ENCODE measurements at places on chromosomes 3 and 15.

- no peak for DNase-seq
Observed at GRCh38 chr3:69719587-69720122, 19.6 kb upstream of the MITF start.

GRCh38 chr3:196688349-196688748 is 23.7 kb downstream of the CEP19 start:
- DNase-seq: no peak

- no peak for DNase-seq
Observed at GRCh38 chr15:31472636-31473384, 146.2 kb downstream of the KLF13 start.

- no peak for DNase-seq
Observed at GRCh38 chr15:67880651-67881182, 40.9 kb upstream of the RNU6-1 start.

GRCh38 chr3:132544130-132544529 is 52.9 kb upstream of the ACKR4 start:
- DNase-seq: no peak

GRCh38 chr3:60384341-60384740 is 866.9 kb downstream of the FHIT start:
- no peak for DNase-seq

DNA sequence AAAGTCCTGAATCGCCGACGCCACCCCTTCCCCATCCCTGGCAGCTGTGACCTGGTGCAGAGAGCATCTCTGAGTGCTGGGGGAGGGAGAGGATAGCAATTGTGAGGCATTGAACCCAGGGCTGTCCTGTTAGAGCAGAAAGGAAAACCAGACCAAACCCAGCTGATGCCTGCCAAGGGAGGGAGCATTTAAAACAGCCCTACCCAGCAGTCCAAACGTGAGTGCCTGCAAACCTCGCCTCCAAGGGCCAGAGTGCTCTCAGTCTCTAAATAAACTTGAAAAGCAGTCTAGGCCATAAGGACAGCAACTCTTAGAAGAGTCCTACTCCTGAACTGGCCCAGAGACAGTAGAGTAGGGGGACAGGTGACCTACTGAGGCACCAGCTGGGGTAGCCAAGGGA is 20.0 kb upstream of the LARS2 start:
- no peak for DNase-seq

DNA sequence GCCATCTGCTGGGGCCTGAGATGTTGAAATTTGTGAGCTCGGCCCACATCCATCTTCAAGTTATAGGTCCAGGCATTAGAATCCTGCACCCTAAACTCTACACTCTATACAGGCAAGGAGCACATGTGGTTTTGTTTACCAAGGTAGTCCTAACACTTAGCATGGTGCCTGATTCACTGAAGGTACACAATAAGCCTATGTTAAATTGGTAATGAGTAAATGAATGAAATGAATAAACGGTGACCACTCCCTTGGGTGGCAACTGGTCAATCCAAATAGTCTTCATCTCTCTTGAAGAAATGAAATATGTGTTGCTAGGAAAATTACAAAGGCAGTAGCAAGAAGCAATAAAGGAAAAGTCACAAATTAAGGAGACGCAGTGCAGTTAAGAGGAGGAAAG is 359.3 kb upstream of the UBE2E2 start:
- no peak for DNase-seq

- DNase-seq: no peak
Observed at GRCh38 chr3:15753056-15753710, 44.6 kb downstream of the ANKRD28 start.

- DNase-seq: no peak
Observed at GRCh38 chr3:81470524-81471278, 290.7 kb downstream of the GBE1 start.

DNA sequence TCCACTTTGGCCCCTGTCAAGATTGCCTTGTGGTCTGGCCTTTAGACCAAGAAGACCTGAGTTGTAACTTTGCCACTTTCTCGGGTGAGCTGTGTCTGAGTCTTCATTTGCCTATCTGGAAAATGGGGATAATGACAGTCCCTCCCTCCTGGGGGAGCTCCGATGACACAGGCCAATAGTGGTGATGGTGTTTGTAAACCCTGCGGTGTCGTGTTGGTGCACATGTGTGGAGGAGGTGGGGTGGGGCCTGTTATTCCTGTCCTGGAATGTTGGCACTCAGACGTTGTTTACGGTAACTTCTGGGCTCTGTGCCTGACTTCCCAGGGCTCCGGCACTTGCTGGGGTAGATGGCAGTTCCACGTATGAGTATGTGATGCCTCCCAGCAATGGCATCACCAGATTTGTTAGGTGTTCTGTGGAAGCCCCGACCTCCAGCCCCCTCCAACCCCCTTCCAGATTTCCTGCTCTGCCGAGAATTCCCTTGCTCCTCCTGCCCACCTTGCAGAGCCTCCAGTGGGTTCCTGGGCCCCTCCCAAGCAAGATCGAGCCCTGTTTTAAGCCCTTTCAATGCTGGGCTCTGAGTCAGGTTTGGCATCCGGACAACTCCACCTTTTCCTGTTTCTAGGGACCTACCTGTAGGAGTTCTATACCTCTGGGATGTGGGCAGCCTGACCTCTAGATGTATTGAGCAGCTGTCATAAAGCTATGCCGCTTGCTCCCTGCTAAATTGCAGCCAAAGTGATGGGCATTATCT is 31.4 kb downstream of the HRH1 start:
- no peak for DNase-seq

DNA sequence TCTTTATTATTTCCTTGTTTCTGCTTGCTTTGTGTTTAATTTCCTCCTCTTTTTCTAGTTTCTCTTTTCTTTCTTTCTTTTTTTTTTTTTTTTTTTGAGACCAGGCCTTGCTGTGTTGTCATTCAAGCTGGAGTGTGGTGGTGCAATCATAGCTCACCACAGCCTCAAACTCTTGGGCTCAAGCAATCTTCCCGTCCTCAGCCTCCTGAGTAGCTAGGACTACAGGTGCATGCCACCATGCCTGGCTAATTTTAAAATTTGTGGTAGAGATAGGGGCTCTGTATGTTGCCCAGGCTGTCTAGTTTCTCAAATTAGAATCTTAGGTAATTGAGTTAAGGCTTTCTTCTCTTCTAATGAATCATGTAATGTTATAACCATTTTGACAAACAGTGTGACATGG is 22.4 kb downstream of the SLMAP start:
- no peak for DNase-seq

DNA sequence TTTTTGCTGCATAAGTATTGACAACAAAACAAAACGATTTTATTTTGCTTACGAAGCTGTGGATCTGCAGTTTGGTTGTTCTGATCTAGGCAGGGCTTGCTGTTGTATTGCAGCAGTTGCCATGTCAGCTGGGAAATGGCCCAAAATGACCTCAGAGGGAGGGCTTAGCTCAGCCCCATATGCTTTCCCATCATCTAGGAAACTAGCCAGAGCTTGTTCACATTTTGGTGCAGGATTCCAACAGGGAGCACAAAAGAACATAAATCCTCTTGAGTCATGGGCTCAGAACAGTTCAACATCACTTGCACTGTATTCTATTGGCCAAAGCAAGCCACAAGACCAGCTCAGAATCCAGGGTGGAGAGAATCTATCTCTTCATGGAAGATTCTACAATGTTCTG is 42.2 kb upstream of the ROBO2 start:
- DNase-seq: no peak

- DNase-seq: no peak
Observed at GRCh38 chr3:183524476-183524875, 31.0 kb downstream of the KLHL6 start.

DNA sequence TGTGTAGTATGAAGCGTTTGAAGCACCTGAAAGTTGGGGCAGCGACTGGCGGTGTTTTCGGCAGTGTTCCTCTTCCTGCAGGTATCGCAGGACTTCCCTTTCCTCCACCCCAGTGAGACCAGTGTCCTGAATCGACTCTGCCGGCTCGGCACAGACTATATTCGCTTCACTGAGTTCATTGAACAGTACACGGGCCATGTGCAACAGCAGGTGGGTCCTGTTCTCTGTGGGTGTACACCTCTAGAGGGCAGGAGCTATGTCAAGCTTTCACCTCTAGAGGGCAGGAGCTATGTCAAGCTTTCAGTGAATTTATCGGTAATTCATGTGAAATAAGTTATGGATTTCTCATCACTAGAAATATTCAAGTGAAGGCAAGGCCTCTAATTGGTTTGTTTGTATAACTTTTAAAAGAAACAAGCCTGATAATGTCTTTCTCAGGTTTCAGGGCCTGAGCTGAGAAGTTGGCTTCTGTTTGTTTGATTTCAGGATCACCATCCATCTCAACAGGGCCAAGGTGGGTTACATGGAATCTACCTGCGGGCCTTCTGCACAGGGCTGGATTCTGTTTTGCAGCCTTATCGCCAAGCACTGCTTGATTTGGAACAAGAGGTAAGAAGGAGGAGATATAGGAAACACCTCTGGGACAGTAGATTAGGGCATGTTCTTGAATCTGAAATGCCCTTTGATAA is 5.3 kb downstream of the TUBGCP4 start:
- DNase-seq: no peak

GRCh38 chr3:135304378-135304777 is 509.3 kb downstream of the EPHB1 start:
- no peak for DNase-seq

GRCh38 chr15:31452595-31453557 is 126.2 kb downstream of the KLF13 start:
- DNase-seq: no peak

GRCh38 chr15:70632491-70633102 is 130.8 kb downstream of the UACA start:
- DNase-seq: no peak

- DNase-seq: no peak
Observed at GRCh38 chr3:189512039-189512438, 119.2 kb upstream of the TP63 start.

GRCh38 chr3:170003881-170004356 is 33.9 kb upstream of the GPR160 start:
- DNase-seq: no peak

GRCh38 chr3:152287898-152288576 is 19.3 kb downstream of the MBNL1 start:
- no peak for DNase-seq

GRCh38 chr3:122977746-122978466 is 49.7 kb downstream of the SEMA5B start:
- no peak for DNase-seq
